SJCRH30 (cell line): ENCODE measurements at places on chromosomes 12 and 14.

DNA sequence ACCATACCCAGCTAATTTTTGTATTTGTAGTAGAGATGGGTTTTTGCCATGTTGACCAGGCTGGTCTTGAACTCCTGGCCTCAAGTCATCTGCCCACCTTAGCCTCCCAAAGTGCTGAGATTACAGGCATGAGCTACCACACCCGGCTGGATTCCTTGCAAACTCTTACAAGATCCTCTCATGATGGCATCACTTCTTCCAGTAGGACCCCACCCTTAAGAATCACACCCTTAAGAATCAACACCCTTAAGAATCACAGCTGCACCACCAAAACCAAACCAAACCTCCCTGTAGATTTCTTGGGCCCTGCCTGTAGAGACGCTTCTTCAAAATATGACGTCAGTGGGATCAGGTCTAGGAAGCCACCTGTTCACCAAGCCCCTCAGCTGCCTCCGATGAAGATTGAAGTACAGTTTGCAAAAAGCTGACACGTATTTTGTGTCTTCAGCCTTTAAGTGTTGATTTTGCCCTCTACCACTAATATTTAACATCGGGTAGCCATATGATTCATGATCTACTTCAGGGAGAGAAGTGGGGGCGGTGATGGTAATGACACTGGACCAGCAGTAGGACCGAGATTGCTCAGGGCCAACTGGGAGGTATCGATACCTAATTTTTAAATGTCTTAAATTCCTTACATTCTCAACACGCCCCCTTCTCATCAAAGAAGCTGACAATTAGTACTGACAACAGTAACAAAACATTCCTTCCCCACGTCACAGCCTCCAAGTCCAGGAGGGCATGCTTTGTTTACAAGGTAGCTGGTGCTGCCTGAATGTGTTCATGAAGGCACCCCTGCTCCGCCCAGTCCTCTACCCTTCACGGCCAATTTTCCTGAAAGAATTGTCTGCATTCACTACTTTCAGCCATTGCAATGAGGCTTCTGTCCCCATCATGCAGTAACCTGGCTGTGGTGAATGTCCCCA lies 57.2 kb downstream of the ESRRB start:
- no peak for DNase-seq

DNA sequence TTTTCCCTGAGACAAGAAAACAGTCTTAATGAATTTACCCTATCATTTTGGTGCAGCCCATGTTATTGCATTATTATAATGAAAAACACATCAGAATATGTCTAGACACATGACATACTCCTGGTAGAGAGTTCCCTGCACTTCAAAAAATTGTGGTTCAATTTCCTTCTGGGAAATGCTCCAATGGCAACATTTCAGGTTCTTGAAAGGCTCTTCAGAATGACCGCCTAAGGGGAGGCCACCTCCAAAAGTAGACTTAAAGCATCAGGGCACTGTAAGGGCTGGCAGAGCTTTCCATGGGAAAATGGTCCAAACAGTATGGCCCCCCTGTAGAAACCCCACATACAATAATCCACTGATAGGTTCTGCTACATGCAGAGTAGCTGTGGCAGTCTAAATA lies 110.7 kb downstream of the SLC25A21 start:
- no peak for DNase-seq

GRCh38 chr14:102418853-102419240 lies 56.1 kb downstream of the TECPR2 start:
- DNase-seq, result no peak

DNA sequence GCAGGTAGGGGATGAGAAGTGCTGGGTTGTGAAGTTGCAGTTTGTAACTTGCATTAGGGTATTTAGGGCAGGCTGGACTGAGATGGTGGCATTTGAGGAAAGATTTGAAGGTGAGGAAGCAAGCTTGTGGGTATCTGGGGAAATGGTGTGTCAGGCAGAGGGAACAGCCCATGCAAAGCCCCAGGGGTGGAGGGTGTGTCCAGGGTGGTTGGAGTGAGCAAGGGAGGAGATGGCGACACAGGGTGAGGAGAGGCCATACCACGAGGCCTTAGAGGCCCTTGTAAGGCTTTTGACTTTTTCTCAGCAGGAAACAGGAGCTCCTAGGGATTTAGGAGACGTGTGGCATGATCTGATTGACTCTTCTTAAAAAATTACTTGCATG lies 136.9 kb downstream of the NUAK1 start:
- DNase-seq, result no peak

GRCh38 chr12:93738199-93739058 lies 61.3 kb downstream of the CRADD start:
- no peak for DNase-seq

DNA sequence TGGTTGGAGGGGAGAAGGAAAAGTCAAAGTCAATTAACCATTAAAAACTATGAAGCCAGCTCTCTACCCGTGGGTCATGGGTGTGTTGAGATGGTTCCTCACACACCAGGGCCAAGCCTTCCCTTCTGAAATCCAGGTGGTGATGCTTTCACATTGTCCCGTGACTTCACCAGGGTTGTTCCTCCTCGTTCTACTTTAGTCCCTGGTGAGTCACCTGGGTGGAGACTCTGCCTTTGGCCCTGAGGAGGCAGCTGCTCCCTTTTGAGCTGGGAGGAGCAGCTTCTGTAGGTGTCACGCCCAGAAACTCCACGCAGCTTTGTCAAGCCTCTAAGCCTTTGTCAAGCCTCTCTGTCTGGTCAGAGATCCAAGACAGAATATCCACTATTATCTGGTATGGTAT lies 348.3 kb downstream of the BMP4 start:
- no peak for DNase-seq

GRCh38 chr12:53684654-53685220 lies 8.9 kb upstream of the ATP5MC2 start:
- no peak for DNase-seq

GRCh38 chr12:112160611-112161010 lies 35.3 kb downstream of the TRAFD1 start:
- DNase-seq, result no peak

DNA sequence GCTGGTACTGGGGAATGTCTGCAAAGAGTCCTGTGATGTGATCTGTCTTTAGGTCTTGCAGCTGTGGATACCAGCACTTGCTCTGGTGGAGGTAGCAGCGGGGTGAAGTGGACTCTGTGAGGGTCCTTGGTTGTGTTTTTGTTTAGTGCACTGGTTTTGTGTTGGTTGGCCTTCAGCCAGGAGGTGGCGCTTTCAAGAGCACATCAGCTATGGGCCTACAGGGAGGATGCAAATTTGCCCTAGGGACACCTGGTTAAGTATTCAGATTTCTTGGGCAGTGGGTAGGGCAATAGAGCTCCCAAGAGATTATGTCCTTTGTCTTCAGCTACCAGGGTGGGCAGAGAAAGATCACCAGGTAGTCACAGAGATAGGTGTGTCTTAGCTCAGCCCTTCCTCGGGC lies 63.8 kb downstream of the PTGER2 start:
- no peak for DNase-seq

- DNase-seq, result no peak
These were observed 47.1 kb downstream of the IL31 start for GRCh38 chr12:122126713-122127597.

GRCh38 chr12:49400304-49400703 lies 33.0 kb downstream of the SPATS2 start:
- DNase-seq, result no peak

- DNase-seq, result no peak
These were observed 37.2 kb upstream of the GPR132 start for GRCh38 chr14:105102361-105102870.

DNA sequence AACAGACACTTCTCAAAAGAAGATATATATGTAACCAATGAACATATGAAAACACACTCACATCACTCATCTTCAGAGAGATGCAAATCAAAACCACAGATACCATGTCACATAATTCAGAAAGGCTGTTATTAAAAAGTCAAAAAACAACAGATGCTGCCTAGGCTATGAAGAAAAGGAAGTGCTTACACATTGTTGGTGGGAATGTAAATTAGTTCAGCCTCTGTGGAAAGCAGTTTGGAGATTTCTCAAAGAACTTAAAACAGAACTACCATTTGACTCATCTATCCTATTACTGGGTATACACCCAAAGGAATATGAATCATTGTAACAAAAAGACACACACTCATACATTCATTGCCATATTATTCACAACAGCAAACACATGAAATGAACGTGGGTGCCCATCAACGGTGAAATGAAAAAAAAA lies 35.1 kb downstream of the EIF2S3B start:
- DNase-seq, result no peak

GRCh38 chr12:58963844-58964243 lies 43.5 kb upstream of the LRIG3 start:
- DNase-seq, result no peak

- DNase-seq, result no peak
These were observed 3.7 kb downstream of the ABHD12B start for GRCh38 chr14:50875359-50876070.

DNA sequence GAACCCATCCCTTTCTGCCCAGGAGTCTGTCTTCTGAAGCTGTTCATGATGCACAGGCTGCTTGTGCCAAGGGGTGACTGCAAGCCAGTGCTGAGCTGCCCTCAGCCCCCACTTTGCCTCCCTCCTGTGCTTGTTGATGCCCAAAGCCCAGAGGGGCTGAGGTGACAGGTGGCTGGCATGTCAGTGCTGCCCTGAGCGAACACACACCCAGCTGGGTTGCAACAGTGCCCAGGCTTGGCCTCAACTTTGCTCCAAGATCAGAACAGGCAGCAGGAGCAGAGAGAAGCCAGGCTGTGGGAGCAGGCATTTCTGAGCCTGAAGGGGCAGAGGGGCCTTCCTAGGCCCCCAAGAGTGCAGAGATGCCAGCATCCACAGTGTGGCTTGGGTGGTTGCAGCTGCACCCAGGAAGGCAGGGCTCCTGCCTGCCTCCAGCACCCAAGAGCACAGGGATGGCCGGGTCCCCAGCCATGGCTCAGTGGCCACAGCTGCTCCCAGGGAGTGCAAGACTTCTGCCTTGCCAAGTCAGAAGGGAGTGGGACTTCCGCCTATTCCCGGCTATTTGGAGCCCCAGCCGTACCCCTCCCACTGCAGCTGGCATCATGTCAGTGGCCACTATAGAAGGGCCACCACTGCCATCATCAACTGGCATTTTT lies 83.1 kb downstream of the SLC16A7 start:
- no peak for DNase-seq

DNA sequence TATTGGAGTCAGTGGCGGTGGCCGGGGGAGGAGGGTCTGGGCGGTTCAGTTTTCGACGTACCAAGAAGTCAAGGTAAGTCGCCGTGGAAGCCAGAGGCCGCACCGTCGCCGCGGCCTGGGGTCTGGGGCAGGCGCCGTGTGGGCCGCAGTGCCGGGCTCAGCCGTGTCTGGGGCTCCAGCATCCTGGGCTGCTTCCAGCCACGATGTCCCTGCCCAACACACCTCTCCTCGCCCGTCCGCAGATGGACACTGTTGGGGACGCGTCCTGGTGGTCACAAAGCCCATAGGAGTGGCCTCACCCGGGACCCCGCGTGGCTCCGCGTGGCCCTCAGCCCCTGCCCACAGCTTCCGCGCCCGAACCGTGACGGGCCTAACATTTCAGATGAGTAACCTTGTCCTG lies 59.1 kb downstream of the FBRSL1 start:
- DNase-seq, result no peak

- DNase-seq, result peak; percentile 5
These were observed 236.5 kb upstream of the PELI2 start for GRCh38 chr14:55881577-55882241.

- peak; percentile 37 for DNase-seq
These were observed 216.8 kb downstream of the MSRB3 start for GRCh38 chr12:65495233-65495632.

DNA sequence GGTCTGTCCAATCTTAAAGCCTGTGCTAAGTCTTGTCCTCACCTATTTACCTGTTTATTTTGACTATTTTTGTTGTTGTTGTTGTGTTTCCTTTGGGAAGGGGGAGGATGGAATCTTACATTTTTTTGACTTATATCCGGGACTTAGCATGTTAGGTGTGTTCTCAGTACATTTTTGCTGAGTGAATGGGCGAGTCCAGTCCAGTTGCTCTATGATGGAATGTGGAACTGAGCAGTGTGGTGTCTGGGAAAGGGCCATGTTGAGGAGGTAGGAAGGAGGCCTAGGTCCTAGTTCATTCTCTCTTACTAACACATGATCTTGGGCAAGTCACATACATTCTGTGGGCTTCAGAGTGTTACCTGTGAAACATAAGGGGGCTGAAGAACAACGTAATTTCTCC lies 80.9 kb upstream of the SLC38A2 start:
- DNase-seq, result no peak

DNA sequence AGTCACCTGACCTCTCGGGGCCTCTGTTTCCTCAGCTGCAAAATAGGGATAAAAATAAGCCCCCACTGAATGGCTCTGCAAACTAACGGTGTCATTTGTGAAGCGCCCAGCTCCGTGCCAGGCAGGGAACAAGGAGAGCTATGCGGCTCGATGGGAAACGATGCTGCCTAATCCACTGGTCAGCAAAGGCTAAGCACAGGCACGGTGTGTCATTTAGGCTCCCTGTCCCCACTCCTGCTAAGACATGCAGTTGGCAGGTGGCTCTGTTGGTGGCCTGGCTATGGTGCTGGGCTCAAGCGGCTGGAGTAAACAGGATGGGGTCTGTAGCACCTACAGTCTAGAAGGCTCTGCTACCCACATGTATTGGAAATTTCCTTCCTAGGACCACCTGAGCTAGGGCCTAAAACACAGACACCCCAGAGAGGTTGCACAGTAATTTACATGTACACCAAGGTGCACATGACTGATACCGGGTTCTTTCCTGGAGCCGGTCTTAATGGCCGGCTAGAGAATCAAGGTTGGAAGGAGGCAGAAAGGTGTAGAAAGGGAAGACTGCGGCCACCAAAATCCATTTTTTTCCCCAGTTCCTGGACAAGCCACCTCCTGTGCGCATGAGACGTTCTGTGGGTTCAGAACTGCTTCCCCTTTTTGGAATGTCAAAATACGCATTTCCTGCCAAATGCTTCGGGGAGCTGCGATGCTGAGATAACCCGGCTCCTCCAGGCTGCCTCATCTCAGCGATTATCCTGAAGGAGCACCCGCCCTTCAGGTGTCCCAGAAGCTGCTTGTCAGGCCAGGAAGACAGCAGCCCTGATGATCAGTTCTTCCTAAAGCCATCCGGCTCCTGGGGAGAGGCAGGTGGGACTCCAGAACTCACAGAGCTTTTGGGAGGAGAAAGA lies 1.0 kb downstream of the CACNA2D4 start:
- no peak for DNase-seq

DNA sequence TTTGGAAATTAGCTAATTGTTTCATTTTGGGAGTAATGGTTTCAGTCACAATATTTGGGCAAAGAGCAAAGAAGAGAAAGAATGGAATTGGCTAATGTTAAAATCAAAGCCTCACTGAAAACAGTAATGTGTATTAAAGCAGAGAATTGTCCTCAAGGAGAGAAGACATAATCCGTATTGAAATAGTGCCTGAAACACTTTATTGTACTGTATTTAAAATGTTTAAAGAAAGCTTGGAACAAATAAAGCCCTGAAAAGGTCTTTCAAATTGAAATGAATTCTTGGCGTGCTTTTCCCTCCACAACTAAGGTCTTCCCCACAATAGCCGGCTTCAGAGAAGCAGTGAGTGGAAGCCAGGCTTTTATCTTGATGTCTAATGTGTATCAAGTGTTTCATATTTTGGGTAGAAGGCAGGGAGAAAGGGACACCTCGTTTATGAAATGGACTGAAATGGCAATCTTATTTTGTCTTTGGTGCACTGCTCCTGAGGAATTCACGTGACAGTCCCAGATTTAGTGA lies 212.9 kb upstream of the CRY1 start:
- no peak for DNase-seq

GRCh38 chr12:108235197-108235984 lies 103.7 kb downstream of the CMKLR1 start:
- DNase-seq, result no peak

- no peak for DNase-seq
These were observed 107.1 kb upstream of the ARID2 start for GRCh38 chr12:45622210-45622937.
